Fibroblast of skin of scalp (primary cell): ENCODE measurements at places on chromosomes 3 and 15.

DNA sequence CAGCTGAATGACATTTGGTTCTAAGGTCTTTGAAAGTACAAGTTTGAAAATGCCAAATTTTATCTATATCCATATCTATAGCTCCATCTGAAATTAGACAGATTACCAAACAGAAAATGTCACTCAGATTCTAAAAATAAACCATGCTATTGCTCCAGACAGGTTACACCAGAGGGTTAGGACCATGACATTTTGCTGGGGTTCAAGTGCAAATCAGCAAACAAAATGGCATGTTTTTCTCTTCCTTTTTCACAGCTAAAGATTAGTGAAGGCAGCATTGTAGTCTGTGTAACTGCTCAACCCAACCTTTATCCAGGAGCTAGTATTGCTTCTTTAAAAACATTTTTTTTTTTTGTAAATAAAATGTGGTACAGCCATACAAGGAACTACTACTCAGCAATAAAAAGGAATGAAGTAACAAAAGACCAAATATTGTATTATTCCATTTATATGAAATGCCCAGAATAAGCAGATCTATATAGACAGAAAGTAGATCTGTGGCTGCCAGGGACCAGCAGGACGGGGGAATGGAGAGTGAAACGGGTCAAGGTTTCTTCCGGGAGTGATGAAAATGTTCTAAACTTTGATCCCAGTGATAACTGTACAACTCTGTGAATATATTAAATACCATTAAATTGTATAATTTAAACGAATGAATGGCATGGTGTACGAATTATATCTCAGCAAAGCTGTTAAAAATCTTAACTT lies 18.2 kb downstream of the VGLL4 start:
- no peak for DNase-seq

DNA sequence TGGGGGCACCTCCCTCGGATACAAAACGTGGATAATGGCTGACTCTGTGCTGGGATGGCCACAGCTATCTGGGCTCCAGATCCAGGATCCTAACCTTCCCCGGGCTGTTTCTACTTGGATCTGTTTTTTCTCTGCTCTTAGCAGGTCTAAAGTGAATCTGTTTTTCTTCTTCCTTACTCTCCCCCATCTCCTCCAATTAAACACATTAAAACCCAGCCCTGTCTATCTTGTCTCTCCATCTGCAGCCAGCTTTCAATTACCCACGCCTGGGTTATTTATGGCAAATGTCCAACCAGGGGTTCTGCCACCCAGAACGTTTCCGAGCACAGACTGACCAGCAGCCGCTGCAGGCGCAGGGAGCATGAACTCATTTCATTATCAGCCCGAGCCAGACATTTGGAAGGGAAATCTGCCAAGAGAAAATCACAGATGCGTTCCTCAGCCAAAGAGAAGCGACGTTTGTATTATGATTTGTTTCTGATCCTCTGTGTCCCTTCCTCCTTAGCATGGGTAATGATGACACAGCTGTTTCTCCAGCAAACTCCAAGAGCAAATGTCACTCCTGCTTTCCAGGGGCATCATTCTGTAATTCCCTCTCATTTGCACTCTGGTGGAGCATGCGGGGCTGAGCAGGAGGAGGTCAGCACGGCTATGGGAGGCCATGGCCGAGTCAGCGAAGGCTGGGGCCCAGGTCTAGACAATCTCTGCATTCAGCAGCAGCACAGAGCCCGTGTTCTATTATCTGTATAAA lies 42.0 kb downstream of the UMPS start:
- peak; percentile 81 for DNase-seq

DNA sequence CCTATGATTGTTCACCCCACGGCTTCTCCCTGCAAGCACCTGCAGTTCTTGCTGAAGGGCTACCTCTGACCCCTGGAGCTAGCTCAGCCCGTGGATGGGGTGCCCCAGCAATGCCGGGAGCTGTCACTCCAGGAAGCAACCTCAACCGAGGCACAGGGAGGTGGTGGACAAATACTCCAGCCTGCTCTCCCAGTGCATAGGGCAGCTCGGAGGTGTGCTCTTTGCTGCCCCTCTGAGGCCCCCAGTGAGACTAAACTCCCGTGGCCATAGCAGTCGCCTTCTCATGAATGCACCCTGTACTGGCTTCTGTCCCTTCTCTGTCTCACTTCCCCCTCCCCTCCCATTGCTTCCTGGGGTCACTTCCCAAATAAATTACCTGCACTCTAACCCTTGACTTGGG lies 48.5 kb downstream of the LINGO1 start:
- no peak for DNase-seq

DNA sequence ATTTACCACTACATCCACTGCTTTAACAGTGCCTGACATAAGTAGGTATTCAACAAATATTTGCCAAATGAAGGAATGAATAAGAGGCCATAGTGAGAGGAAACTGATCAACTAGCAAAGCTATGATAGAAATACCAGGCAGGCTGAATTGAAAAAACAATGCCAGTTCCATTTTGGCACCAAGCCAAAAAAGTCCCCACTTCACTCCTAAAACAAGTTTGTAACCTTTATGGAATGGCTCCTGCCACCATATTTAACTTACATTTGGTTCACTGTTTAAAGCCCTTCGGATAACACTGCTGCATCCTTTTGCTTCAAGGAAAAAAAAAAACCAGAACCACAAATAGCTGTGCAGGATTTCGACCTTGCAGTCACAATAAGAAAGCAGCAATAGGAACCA lies 166.1 kb downstream of the FRMD5 start:
- DNase-seq = peak; percentile 20

DNA sequence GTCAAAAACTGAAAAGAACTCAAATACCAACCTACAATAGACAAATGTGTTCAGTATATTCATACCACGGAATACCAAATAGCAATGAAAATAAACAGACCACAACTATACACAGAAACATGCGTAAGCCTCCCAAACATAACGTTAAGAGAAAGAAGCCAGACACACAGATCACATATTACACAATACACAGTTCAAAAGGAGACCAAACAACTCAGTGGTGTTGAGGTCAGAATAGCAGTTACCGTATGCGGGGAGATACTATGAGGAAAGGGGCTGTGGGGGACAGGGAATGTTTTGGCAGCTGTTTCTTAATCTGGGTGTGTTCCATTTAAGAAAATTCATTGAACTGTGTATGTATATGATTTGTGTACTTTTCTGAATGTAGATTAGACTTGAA lies 6.6 kb downstream of the OSBPL10 start:
- DNase-seq = no peak

DNA sequence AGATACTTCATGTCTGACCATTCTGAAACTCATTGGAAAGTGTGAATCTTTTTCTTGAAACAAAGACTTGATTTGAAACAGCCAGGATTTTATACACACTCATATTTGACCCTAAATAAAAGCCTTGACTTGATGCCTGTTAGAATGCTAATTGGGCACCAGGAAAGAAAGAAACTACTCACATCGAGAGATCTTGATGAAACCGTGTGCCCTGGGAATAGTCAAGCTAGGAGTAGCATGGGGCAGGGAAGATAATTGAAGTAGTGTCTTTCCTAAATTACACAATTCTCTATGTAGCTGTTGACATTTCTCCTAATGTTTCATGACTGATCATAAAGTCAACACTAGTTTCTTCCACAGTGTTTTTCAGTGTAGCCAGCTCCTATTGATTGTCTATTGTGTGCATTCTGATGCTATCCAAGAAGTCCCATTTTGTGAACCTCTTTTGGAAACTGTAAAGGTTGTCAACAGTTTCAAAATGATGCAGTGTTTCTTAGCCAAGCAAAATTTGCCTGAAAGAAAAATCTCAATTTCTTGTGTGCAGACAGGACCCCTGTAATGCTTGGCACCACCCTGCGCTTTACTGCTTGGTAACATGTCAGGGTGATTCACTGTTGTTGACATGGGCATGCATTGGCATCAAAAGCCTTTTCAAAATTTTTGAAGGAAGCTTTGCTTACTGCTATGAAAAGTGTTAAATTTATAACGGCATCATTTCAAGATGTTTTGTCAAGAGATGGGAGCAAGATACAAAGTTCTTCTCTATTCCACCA lies 52.5 kb upstream of the OTOL1 start:
- no peak for DNase-seq

DNA sequence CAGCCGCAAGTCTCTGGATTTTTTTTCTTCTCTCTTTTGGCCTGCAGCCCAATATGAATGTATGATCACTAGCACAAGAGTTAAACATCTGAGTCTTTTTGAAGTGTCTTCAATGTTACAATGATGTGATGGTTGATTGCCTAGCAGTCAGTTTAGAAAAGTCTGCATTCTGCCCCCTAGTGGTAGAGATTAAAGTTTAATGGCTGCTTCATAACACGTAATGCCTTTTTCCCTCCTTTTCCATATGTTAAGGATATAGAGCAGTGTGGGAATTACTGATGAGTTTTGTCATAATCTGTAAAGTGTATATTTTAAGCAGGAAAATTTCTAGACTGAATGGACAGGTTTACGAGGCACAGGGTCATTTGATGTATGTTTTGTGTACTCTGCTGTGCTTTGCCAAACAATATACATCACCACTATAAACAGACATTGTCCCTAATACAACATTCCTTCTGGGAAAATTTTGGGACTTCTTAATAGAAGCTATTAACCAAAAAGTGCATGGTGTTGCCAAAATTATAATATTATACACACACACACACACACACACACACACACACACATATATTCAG lies 1038.5 kb upstream of the NR2F2 start:
- peak; percentile 47 for DNase-seq

- peak; percentile 14 for DNase-seq
Observed at GRCh38 chr3:111923095-111923771, 55.6 kb upstream of the ABHD10 start.

DNA sequence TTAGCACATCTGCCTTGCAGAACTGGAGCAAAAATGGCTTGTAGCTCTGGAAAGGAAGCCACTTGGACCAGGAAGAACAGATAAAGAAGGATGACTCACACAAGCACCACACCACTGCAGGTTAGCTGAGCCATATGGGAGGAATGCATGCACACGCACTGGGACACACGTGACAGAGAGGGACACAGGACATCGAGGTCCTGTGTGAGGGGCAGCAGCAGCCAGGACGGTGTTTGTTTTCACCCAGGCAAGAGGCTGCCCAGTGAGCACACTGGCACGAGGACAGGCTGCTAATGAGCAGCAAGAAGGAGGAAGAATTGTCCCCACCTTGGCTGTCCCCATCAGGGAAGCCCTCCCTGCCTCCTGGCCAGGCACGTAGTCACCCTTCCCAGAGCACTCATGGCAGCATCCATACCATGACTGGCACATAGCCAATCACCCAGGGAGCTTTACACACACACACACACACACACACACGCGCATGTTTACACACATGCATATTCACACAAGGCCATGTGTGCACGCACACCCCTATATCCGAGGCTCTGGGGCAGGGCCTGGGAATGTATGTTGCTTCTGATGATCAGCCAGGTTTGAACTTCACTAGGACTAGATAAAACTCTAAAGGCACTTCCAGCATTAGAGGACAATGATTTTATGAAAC lies 24.0 kb upstream of the SPTBN5 start:
- peak; percentile 39 for DNase-seq

GRCh38 chr3:128432971-128433836 lies 33.5 kb downstream of the DNAJB8 start:
- no peak for DNase-seq

DNA sequence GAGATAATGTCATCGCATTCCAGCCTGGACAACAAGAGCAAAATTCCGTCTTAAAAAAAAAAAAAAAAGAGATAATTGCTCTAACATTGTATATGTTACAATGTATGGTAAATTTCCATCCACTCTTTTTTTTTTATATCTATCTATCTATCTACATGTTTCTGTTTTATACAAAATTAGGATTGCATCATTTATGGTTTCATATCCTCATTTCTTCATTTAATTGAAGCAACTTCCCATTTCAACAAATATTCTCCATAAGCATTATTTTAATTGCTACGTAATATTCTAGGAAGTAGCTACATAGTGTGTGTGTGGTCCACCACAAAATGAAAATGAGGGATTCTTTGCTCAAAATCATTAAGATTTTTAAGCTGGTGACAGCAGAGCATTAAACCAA lies 18.4 kb downstream of the RBP1 start:
- no peak for DNase-seq

DNA sequence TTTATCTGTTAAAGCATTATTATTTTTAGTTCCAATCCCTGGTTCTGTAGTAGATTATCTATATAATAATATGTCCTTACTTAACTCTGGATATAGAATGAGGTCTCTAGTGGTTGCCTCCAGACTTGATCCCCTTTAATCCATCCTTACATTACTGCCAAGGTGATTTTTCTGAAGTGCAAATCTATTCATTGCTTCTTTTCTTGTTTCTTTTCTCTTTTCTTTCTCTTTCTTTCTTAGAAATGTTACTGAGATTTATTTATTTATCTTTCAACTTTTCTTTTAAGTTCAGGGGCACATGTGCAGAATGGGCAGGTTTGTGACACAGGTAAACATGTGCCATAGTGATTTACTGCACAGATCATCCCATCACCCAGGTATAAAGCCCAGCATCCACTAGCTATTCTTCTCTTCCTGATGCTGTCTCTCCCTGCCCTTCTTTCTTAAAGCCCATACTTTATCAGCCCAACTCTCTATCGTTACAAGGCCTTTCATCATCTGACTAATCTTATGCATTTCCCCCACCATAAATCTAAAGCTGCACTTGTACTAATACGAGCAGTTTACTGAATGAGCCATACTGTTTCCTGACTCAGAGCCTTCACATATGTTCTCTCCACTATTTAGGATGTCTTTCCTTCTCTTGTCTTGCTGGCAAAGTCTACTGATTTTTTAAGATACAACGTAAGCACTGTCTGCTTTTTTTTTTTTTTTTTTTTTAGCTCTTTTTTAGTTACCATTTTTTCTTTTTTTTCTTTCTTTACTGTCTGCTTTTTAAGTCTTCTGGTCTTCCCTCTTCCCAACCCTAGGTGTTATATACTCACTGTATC lies 4.6 kb downstream of the GLCE start:
- DNase-seq = peak; percentile 42

DNA sequence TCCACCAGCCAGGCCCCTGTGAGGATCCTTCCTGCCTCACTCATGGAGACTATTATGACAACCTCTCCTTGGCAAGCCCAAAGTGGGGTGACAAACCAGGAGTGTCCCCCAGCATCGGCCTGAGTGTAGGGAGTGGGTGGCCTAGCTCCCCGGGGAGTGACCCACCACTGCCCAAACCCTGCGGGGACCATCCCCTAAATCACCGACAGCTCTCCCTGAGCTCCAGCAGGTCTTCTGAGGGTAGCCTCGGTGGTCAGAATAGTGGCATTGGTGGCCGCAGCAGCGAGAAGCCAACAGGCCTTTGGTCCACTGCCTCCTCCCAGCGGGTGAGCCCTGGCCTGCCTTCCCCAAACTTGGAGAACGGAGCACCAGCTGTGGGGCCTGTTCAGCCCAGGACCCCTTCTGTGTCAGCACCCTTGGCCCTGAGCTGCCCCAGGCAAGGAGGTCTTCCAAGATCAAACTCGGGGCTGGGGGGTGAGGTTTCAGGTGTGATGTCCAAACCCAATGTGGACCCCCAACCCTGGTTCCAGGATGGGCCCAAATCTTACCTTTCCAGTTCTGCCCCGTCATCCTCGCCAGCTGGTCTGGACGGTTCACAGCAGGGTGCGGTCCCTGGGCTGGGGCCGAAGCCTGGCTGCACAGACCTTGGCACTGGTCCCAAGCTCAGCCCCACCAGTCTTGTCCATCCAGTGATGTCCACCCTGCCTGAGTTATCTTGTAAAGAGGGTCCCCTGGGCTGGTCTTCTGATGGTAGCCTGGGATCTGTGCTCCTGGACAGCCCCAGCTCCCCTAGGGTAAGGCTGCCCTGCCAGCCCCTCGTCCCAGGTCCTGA lies 1.0 kb downstream of the LIMD1 start:
- no peak for DNase-seq
